Activated naive CD8-positive, alpha-beta T cell treated with anti-CD3 and anti-CD28 coated beads for 36 hours (primary cell): ENCODE measurements at places on chromosomes 16 and 17.

GRCh38 chr17:32593003-32593402 lies 106.2 kb downstream of the CDK5R1 start:
- DNase-seq, result no peak

DNA sequence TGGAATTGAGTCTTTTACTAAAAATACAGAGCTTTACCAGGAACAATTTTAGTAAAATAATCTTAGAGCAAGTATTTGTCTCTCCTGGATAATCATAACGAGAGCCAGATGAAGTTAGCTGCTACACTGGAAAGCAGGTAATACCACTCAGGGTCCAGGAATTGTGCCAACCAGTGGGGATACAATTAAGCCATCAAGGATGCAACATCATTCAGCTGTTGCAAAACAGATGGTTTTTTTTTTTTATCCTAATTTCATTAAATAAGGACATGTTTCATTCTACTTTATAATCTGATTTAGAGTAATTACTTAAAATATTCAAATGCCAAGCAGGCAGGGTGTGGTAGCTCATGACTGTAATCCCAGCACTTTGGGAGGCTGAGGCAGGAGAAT lies 10.2 kb downstream of the MMD start:
- no peak for DNase-seq

GRCh38 chr16:87806641-87807546 lies 41.1 kb upstream of the KLHDC4 start:
- peak; percentile 68 for DNase-seq

GRCh38 chr17:49414271-49414621 lies 436 bp downstream of the PHB1 start:
- DNase-seq, result no peak

- no peak for DNase-seq
These were observed 119.2 kb downstream of the METRNL start for GRCh38 chr17:83198366-83199341.

DNA sequence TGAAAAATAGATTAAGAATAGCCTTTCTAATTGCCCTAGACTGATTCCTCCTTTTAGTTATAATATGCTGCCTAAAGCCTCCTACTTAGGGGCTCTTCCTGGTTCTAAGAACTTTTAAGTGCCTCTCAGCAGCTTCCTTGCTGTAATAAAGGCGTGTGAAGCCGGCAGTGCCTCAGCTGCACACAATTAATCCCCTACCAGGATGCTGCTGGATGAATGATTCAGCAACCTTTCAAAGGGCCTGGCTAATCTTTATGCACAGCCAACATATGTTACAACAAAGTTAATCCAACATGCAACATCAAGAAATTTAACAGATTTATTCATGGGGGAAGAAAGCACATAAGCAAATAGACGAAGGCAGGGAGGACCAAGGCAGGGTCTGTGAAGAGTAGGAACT lies 145.2 kb downstream of the PMP22 start:
- DNase-seq, result no peak
